ENCODE measurements at places on chromosomes 3 and 15.

DNA sequence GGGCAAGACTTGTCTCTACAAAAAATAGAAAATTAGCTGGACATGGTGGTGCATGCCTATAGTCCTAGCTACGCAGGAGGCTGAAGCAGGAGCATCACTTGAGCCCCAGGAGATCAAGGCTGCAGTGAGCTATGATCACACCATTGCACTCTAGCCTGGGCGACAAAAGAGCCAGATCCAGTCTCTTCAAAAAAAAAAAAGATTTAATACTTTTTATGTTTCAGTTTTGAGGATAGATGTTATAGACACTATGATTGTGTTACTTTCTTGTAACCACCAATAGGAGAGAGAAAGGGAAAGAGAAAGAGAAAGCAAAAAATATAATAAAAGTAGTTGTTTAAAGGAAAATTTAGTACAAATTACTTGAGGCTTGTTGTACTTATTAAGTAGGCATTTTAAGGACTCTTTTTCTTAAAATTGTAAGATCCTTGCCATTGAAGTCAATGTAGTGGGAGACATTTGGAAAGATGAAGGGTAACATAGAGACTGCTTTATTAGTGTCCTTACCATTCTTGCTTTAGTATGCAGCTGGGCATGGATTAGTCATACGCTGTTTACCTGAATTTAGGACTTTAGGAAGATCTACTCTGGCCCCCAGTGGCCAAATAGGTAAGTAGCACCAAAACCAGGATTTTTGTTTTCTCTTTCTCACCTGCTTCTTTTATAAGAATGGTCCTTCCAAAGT lies 35.1 kb upstream of the ZDHHC23 start:
- peak; percentile 27 for DNase-seq

DNA sequence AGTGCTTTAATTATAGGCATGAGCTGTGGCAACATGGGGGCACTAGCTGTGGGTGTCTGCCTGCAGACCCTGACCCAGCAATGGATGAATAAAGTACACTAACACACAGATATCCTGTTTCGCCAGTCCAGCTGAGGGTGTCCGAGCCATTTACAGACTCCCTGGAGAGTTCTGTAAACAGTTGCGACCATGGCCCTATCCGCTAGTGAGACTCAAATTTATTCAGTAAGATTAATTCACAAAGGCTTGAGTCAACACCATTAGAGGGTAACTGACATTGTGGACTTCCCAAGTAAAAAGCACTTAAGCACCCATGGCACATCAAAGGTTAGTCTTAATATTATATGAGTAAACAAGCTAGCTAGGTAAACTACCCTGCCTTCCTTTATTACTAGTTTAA lies 161.6 kb downstream of the TBL1XR1 start:
- DNase-seq, result no peak

DNA sequence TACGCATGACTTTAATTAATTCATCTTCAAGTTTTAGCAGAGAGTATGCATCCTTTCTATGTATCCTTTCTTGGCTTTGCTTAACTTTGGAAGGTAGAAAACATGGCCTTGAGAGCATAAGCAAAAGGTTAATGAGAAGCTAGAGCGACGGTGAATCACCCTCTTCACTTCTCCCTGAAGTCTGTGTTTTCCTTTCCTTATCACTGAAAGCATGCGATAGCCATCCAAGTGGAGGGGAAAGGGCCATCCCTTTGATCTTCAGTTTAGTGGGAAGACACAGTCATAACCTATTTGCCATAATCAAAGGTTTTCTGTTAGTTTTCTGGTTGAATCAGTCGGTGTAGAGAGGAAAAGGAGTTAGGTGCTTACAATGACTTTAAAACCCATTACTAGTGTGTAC lies 354.0 kb upstream of the ROBO2 start:
- DNase-seq, result no peak

DNA sequence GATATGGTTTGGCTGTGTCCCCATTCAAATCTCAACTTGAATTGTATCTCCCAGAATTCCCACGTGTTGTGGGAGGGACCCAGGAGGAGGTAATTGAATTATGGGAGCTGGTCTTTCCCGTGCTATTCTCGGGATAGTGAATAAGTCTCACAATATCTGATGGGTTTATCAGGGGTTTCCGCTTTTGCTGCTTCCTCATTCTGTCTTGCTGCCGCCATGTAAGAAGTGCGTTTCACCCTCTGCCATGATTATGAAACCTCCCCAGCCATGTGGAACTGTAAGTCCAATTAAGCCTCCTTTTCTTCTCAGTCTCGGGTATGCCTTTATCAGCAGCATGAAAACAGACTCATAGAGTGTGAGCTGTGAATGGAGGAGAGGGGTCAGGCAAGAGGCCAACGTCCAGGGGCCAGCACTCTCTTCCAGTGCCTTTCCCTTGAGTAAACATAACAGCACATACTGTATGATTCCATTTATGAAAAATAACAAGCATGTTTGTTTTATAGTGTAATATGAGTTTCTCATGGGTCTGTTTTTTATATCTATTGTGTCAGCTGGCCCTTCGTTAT lies 16.3 kb upstream of the LCTL start:
- DNase-seq, result no peak

DNA sequence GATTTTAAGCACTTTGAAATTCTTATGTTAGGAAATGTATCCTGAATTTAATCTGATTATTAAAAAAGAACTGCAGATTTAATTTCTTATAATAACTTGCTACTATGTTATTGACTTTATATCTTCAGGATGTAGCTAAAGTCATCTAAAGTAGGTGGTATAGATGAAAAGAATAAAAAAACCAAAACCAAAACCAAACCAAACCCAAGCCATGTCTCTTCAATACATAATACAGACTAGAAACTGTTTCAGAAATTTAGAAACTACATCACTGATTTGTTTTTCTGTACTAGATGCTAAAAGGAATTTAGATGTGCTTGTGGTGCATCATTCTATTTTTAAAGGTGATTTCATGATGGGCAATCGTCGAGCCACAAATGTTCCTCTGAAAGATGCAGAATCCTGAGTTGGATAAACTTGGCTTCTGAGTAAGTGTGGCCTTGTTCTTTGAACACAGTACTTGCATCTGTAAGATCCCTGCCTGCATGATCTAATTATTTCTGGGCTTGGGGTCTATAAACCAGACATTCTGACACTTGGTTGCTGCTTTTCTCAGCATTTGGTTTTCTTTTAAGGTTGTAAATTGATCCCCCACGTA lies 287.1 kb upstream of the SUCLG2 start:
- no peak for DNase-seq

- DNase-seq, result no peak
Measured at GRCh38 chr3:34856081-34856947, 783.0 kb upstream of the ARPP21 start.

GRCh38 chr3:194380326-194380725 lies 10.8 kb upstream of the LRRC15 start:
- no peak for DNase-seq

GRCh38 chr3:85360742-85361387 lies 402.1 kb downstream of the CADM2 start:
- DNase-seq, result no peak

- no peak for DNase-seq
Measured at GRCh38 chr15:20356911-20357480, 184.6 kb downstream of the GOLGA6L6 start.

DNA sequence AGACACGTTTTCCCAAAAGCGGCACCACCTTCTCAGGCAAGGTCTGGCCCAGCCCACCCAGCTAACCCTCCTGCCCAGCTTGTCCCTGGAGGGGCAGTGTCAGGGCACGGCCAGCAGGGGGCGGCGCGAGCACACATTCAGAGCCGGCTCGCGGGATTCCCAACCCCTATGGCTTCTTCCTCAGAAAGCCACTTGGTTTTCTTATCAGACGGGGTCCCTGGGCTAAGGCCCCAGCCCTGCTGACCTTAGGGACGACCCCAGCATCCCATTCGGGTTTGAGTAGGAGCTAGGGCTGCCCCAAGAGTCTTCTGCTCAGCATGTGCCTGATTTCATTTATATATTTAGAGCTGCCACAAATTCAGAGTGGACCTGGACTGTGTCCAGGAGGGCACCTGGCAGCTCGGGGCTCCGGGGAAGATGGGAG lies 14.5 kb downstream of the RLBP1 start:
- DNase-seq, result peak; percentile 36

GRCh38 chr3:119288669-119289403 lies 5.3 kb upstream of the ARHGAP31 start:
- no peak for DNase-seq

GRCh38 chr15:29835301-29835700 lies 13.0 kb upstream of the TJP1 start:
- DNase-seq, result no peak

DNA sequence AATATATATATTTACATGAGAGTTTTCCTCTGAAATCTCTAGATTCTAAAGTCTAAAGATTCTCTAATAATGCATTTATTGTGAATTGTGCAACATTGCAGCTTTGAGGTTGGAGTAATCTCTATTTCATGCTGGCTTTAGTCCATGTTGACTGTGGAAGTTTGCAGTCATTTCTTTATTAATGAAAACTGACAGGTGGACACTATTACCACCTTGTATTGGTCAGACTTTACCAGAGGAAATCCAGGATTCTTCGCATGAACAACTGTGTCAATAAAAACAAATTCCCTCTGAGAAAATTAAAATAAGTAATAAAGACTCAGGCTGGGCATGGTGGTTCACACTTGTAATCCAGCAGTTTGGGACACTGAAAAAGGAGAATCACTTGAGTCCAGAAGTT lies 274.1 kb downstream of the SHQ1 start:
- no peak for DNase-seq

DNA sequence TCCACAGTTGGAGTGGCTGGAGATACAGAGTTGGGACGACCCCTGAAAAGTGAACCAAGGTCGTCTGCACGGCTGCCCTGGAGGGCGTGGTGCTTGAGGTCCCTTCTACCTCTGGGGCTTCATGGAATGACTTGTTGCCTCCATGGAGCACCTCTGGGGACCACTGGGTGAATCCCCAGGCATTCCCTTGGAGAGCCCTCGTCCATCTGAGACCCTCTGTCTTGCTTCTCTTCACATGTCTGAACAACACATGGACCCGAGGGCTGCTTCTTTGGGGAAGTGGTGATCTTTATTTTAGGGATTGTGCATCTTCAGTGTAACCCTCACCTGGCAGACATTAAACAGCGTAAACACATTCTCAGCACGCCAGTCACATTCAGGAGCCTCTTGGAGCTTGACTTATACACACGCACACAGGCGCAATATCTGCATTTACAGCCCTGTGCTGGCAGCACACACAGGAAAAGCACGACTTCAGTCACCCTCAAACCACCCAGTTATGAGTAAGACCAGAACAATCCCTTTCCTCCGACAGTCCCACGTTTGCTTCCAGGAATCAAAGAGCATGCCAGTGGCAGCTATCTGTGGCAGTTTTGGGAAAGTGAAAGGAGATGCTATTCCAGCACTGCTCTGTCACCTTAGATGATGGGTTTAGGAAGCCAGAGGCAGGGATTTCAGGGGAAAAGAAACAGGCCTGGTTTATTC lies 12.6 kb downstream of the FAM107A start:
- no peak for DNase-seq

DNA sequence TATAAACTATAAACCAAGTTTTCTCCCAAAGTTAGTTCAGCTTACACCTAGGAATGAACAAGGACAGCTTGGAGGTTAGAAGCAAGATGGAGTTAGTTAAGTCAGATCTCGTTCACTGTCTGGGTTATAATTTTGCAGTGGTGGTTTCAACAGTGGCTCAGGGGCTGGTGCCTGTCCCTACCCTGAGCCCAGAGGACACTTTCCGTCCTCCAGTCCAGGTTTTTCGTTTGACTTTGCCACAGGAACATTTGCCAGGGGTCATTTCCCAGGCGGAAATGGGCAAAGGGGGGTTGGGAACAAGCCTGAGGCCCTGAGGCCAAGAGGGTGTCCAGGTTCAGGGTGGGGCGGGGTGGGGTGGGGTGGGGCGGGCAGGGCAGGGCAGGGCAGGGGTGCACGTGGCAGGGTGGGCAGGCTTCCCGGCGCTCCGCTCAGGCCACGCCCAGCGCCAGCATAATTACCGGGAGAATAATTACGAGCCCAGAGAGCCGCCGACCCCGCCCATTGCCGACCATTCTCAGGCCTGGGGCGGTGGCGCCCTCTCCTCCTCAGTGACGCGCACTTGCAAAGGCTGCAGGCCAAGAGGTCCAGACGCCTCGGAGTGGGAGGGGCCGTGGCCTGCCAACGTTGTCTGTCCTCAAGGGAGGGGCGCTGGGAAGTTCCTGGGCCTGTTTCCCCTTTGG lies 70.4 kb downstream of the KLF13 start:
- peak; percentile 53 for DNase-seq

- DNase-seq, result no peak
Measured at GRCh38 chr3:12116870-12117269, 41.8 kb downstream of the TIMP4 start.

GRCh38 chr15:88215066-88215648 lies 41.4 kb downstream of the NTRK3 start:
- DNase-seq, result no peak

DNA sequence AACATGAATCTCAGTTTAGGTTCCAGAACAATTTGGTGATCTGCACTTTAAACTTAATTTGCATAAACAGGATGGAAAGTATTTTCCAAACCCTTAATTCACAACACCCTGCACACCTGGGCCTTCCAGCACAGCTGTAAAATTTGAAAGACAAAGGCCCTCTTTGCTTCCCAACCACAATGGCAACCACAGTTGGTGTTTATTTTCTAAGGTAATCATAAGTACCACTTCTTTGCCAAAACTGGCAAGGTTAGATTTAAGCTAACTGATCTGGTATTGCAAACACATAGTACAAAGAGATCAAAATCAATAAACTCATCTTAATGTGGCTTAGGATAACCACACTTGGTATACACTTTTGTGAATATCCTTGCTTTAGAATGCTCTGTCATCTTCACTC lies 4.1 kb downstream of the LRIG1 start:
- no peak for DNase-seq

- DNase-seq, result no peak
Measured at GRCh38 chr3:127431066-127431465, 143.2 kb upstream of the PRR20G start.

DNA sequence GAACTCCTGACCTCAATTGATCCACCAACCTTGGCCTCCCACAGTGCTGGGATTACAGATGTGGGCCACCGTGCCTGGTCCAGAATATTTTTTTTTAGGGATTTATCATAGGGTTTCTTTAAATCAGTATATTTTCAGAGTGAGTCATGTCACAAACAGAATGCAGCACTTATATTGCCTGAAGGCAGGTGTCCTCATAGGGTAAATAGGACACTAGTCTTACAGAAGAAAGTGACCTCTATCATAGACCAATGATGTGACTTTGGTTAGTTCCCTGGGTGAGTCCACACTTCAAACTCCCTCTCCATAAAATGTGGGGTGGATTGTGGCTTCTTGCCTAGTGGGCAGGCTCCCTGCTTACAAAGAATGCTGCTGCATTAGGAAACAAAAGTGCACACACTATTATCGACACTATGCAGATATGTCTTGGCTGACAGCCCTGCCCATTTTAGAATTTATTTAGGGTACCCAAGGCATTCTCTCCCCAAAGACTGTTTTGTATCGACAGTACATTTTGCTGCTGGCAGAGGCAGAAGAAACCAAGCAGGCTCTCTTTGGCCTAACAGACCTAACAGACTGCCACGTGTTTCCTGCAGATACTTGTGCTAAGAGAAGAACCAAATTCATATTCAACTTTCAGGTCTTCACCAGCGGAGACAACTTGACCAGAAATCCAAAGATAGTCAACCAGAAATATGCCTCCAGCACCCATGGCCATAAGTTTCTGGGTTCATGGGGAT lies 125.0 kb downstream of the MOBP start:
- DNase-seq, result no peak

Measured in right renal pelvis (tissue), 4 donors.